Gastroesophageal sphincter (tissue), 4 donors: ENCODE measurements at places on chromosomes 11 and 22.

GRCh38 chr11:63567044-63567840 lies 4.1 kb upstream of the PLAAT2 start:
- H3K4me3 ChIP-seq, result no peak overlapping the region
- peak; percentile 83 for ATAC-seq
- no peaks in the 10 kb centered on the region for H3K4me1 ChIP-seq
- H3K27ac ChIP-seq, result no peak overlapping the region

- no peaks in the 10 kb centered on the region for H3K27me3 ChIP-seq
- no peaks in the 10 kb centered on the region for H3K4me1 ChIP-seq
- no peak overlapping the region for H3K4me3 ChIP-seq
- no peaks in the 10 kb centered on the region for H3K36me3 ChIP-seq
Measured at GRCh38 chr11:132336781-132337535, 966.5 kb downstream of the NTM start.

DNA sequence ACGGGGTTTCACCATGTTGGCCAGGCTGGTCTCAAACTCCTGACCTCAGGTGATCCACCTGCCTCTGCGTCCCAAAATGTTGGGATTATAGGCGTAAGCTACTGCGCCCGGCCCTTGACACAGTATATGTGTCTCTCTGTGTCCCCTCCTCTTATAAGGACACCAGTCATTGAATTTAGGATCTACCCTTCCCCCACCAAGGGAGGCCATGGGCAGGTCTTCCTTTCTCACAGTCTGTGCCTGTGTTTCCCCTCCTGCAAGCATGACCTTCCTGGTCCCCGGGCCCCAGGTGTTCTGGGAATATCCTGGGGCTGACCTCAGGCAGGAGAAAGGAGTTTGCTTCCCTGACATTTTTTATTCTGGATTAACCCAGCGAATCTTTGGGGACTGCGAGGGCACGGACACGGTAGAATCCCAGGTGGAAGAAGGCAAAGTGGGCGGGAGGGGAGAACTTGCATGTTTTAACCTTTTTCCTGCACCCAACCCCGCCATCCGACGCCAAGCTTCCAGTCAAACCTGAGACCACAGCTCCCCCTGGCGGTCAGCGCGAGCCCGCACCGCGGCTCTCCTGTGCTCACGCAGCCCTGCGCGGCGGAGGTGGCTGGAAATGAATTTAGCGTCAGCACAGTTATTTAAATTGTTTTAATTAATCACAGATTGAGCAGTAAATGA lies 42.1 kb upstream of the ISX start:
- peaks cover 51% of the 10 kb centered on the region for H3K27me3 ChIP-seq
- no peaks in the 10 kb centered on the region for H3K4me1 ChIP-seq
- H3K36me3 ChIP-seq, result no peaks in the 10 kb centered on the region
- no peak overlapping the region for H3K4me3 ChIP-seq

- no peaks in the 10 kb centered on the region for H3K27me3 ChIP-seq
- no peak for ATAC-seq
- H3K4me3 ChIP-seq, result no peak overlapping the region
- H3K36me3 ChIP-seq, result peaks cover 100% of the 10 kb centered on the region
- H3K4me1 ChIP-seq, result no peaks in the 10 kb centered on the region
- no peak overlapping the region for H3K27ac ChIP-seq
Measured at GRCh38 chr11:117187799-117188481, 9.4 kb downstream of the SIDT2 start.

- ATAC-seq, result no peak
- no peaks in the 10 kb centered on the region for H3K4me1 ChIP-seq
- H3K4me3 ChIP-seq, result no peak overlapping the region
- H3K36me3 ChIP-seq, result no peaks in the 10 kb centered on the region
Measured at GRCh38 chr11:126939552-126939951, 61.0 kb downstream of the KIRREL3 start.

- no peaks in the 10 kb centered on the region for H3K27me3 ChIP-seq
- H3K4me1 ChIP-seq, result no peaks in the 10 kb centered on the region
- no peak overlapping the region for H3K27ac ChIP-seq
- no peak for ATAC-seq
- no peaks in the 10 kb centered on the region for H3K36me3 ChIP-seq
Measured at GRCh38 chr22:24517446-24517845, 22.3 kb downstream of the UPB1 start.

DNA sequence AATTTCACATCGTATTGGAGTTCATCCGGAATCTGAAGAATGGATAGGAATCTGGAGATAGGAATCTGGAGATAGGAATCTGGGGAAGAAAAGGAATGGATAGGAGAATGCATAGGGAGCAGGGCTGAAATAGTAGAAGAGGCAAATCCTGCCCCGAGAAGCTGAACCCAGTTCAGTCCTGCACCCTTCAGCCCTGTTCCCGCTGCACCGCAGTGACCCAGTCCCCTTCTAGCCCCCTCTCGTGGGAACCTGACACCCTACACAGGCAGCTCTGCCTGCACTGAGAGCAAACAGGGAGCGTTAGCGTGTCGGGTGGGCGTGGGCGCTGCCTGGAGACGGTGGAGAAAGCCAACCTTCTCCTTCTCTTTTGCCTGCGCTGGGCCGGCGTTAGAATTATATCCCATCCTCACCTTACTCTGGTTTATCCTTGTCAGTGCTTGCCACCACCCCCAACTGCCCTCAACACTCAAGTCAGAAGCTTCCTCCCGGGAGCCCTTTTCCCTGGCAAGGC lies 1.0 kb upstream of the CCKBR start:
- no peaks in the 10 kb centered on the region for H3K4me1 ChIP-seq
- ATAC-seq, result peak; percentile 40
- no peaks in the 10 kb centered on the region for H3K36me3 ChIP-seq
- H3K27ac ChIP-seq, result no peak overlapping the region
- H3K4me3 ChIP-seq, result peak overlapping the region; percentile 53

DNA sequence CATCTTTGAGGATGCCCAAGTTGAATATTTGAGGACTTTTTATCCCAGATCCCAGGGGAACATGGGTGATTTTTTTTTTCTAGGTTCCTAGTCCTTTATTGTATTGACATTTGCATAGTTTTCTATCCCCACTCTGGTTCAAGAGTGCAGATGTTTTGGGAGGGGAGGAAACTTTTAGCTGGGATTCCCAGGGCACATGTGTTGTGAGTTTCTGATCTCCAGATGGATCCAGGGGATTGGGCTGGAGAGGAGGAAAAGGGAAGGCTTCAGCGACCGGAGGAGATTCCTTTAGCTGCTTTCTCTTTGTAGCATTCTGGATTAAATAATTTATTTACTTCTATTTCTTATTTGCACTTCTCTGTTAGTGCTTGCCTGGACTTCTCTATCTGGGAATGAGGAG lies 14.7 kb upstream of the SORL1-AS1 start:
- no peak for ATAC-seq
- no peak overlapping the region for H3K4me3 ChIP-seq
- H3K27ac ChIP-seq, result peak overlapping the region; percentile 83
- peaks cover 24% of the 10 kb centered on the region for H3K4me1 ChIP-seq

DNA sequence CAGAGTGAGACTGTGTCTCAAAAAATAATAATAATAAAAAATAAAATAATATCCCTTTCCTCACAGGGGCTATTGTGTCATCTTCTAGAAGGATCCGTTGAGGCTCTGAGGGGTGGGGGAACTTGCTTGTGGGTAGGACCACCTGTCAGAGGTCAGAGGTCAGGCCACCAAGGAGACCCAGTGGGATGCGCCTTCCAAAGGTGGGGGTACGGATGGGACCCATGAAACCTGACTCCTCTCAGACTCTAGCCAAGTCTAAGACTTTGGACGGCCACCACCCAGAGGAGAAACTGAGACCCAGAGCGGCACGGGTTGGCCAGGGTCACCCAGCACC lies 367 bp upstream of the MMP11 start:
- H3K36me3 ChIP-seq, result no peaks in the 10 kb centered on the region
- peak overlapping the region; percentile 41 for H3K4me3 ChIP-seq
- no peaks in the 10 kb centered on the region for H3K27me3 ChIP-seq

DNA sequence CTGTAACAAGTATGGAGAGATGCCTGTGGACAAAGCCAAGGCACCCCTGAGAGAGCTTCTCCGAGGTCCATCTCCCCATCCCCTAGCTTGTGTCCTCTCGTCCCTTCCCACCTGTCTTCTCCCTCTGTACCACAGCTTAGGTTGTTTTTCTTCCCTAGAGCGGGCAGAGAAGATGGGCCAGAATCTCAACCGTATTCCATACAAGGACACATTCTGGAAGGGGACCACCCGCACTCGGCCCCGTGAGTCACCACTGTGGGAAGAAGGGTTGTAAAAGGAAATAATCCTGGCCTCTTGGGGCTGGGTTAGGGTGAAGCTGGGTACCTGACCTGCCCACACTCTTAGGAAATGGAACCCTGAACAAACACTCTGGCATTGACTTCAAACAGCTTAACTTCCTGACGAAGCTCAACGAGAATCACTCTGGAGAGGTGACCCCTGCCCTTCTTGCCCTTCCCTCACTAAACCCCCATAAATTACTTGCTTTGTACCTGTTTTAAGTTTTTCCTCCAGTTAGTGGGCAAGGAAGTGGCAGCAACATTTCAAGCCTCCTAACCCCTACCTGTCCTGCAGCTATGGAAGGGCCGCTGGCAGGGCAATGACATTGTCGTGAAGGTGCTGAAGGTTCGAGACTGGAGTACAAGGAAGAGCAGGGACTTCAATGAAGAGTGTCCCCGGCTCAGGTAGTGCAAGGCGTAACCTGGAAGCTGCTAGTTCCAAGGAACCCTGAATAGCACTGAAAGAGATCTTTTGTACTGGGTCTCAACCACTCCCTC lies 3.1 kb downstream of the TAF10 start:
- ATAC-seq, result no peak
- peak overlapping the region; percentile 99 for H3K27ac ChIP-seq
- no peaks in the 10 kb centered on the region for H3K27me3 ChIP-seq
- peaks cover 4% of the 10 kb centered on the region for H3K36me3 ChIP-seq
- peak overlapping the region; percentile 93 for H3K4me3 ChIP-seq

GRCh38 chr11:119450590-119451326 lies 27.8 kb upstream of the THY1 start:
- H3K27me3 ChIP-seq, result no peaks in the 10 kb centered on the region
- H3K4me1 ChIP-seq, result no peaks in the 10 kb centered on the region
- no peaks in the 10 kb centered on the region for H3K36me3 ChIP-seq
- no peak overlapping the region for H3K4me3 ChIP-seq

DNA sequence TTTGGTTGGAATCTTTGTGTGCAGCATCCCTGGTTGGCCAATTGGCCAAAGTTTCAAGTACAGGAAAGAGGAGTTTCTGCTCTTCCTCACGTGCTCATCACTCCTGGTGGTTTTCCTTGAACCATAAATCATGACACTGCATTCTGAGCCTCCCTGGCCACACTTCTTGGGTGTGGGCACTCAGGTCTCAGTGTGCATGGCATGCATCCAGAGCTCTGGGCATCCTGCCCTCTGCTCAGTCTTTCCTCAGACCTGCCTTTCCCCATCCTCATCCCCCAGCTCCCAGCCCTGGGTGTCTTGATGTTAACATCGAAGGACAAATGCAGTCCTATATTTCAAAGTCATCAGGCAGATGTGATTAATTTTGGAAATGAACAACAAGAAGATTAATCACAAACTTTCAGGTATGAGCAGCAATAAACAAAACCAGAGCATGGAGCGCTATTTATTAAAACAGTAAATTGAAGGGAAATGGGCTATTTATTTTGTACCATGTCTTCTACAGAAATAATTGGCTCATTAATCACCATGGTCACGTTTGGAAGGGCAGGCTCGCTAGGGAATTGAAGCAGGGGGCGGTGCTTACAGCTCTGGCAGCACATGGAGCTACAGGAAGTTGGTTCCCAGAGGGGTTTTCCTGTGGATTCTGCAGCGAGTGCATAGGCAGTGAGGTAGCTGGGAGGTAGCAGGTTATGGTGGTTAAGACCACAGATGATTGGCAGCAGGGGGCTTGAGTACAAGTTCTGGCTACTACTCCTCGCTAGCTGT lies 89.6 kb downstream of the CSNK2A3 start:
- peaks cover 4% of the 10 kb centered on the region for H3K4me1 ChIP-seq
- H3K27ac ChIP-seq, result no peak overlapping the region

DNA sequence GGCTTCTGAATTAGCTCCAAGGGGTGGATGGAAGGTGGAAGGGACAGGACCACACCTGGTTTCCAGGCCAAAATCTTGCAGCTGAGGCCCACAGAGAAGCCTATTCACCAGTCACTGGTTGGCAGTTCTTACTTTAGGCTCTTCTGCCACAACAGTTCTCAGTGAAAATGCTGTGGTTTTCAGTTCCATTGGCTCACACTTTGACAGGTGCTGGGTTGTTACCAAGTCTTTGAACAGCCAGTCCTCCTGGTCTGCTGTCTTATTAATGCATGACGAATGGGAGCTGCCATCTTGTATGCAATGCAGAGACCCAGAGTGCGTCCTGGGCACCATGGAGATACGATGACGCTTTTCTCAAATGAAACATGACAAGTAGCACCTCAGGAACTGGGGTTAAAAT lies 232.0 kb upstream of the ZBED5 start:
- H3K27ac ChIP-seq, result no peak overlapping the region
- H3K4me3 ChIP-seq, result no peak overlapping the region
- no peaks in the 10 kb centered on the region for H3K36me3 ChIP-seq
- H3K27me3 ChIP-seq, result no peaks in the 10 kb centered on the region
- H3K4me1 ChIP-seq, result no peaks in the 10 kb centered on the region

DNA sequence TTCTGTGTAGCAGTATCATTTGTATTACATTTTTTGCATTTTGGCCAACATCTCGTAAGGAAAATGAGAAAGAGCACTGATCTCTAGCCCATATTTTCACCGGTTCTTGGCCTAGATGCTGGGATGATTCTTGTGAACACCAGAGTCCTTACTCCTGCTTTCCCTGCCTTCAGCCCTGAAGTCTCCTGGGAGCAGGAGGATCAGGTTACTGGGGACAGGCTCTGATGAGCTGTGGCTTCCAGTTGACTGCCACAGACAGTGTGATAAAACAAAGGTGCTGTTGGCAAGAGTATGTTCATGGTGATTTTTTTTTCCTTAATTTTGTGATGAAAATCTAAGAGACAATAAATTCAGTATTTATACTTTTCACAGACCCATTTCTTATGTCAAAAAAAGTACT lies 34.2 kb upstream of the ADSL start:
- H3K27ac ChIP-seq, result peak overlapping the region; percentile 51
- no peak overlapping the region for H3K4me3 ChIP-seq
- no peaks in the 10 kb centered on the region for H3K27me3 ChIP-seq
- peaks cover 83% of the 10 kb centered on the region for H3K36me3 ChIP-seq

- H3K27me3 ChIP-seq, result no peaks in the 10 kb centered on the region
- peaks cover 10% of the 10 kb centered on the region for H3K4me1 ChIP-seq
- H3K36me3 ChIP-seq, result peaks cover 25% of the 10 kb centered on the region
- no peak overlapping the region for H3K4me3 ChIP-seq
- no peak overlapping the region for H3K27ac ChIP-seq
Measured at GRCh38 chr11:114302663-114303062, 6.5 kb downstream of the NNMT start.

DNA sequence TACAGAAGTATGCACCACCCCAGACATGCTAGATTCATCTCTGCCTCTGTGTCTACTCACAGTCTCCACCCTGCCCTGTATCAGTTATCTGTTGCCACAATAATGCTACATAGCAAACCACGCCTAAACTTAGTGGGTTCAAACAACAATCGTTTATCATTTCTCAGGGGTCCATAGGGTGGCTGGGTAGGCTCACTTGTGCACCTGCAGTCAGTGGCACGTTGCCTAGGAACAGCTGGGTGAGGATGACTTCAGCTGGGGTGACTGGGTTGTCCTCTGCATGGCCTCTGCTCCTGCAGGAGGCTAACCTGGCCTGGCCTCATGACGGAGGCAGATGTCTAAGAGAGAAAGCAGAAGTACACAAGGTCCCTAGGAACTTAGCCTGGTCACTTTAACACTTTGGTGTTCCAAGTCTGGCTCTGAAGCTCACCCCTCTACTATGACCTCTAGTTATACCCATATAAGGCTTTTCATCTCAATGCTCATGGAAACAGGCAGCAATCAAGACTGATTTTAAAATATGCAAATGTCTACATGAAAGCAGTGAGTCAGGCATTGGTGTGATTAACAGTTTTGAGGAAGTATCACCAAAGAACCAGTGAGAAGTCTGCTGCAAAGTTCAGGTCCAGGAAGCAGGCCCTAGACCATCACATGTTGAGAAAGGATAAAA lies 10.7 kb downstream of the OLFML1 start:
- no peak overlapping the region for H3K4me3 ChIP-seq
- H3K27me3 ChIP-seq, result no peaks in the 10 kb centered on the region
- ATAC-seq, result peak; percentile 72
- H3K27ac ChIP-seq, result no peak overlapping the region
- H3K4me1 ChIP-seq, result no peaks in the 10 kb centered on the region
